H4 (cell line): ENCODE measurements at places on chromosomes 11 and 22. TPM values are rescaled to one million over a fixed set of nuclear protein-coding genes. Genes with fewer than 3 reads are reported as not detected.
A peak's percentile ranks its signal among the peaks of the same experiment; 100 is the strongest.

MAP6 gene
- not detected in 2 replicates for total RNA-seq

OR8G5 gene
- not detected in 2 replicates for total RNA-seq

GRCh38 chr11:96061730-96062129, 137.8 kb upstream of the MTMR2 start:
- no peak for DNase-seq

DNA sequence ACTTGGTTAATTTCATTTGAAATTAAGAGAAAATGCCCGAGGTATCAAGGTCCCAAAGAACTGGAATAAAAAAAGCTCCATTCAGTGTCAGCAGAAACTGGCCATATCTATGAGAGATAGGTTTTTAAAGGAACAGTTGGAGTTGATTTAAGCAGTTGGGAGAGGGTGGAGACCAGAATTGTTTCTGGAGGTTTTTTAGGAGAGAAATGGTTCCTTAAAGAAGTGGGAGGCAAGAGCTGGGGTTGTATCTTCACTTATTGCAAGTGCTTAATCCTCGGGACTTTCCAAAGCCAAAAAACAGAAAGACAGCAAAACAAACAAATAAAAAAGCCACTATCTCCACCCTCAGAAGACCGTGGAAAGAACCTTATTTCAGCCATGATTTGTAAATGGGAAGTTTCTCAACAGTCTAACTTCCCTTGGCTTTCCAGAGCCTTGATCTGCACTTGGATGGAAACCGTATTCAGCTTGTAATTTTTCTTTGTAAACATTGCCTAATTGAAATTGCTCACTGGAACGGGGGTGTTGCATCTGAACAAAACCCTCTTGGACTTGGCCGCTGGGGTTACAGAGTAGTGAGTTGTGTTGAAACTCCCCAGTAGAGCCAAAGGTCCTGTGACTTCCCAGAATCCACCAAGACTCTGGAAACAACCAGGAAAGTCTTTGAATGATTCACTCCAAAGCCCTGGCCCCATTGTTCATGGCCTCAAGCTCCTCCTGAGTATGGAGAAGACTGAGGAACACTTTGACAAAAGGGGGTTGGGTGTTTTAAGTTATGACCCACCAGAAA, 115.6 kb downstream of the SLC1A2 start:
- peak; percentile 92 for DNase-seq

DNA sequence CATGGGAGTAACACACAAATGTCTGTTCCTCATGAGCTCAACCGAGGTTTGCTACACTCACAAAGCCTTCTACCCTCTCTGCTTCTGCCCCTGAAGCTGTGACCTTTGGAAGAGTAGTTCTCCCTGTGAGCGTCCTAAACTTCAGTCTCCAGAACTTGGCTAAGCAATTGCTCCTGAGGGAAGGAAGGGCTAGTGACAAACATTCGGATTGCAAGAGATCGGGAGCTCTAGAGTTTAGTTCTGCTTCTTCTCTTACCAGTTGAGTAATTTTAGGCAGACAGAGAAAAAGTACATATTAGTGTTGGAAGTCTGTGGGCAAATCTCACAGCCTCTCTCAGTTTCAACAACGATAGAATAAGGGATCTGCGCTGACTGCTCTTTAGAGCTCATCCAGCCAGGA, 27.3 kb upstream of the ELF5 start:
- DNase-seq = no peak

TSSK2 gene
- not detected in 2 replicates for total RNA-seq

LRP5 gene
- total RNA-seq = 14.1 and 22.7 TPM in 2 replicates

DNA sequence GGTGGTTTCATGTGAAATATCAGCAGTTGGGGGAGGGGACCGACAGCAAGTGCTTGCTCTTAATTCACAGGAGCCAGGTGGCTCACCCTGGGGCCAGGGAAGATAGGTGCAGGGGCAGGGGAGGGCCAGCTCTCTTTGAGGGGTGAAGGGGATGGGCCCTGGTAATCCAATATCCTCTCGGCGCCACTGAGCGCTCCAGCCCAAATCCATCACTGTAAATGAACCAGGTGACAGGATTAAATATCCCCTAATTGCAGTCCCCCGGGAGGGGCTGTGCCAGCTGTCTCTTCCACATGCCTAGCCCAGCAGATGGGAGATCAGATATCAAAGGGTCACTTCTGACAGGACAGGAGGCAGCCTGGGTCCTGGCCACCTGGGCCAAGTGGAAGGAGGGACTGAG, 531.8 kb upstream of the CADM1 start:
- no peak for DNase-seq

GRCh38 chr11:45754261-45754709, 50.7 kb upstream of the SLC35C1 start:
- DNase-seq = no peak

MMP10 gene
- total RNA-seq = 0.33 TPM in 1 of 2 replicates, not detected in the other

- no peak for DNase-seq
These were observed 53.9 kb downstream of the MN1 start for GRCh38 chr22:27747396-27748221.

DNA sequence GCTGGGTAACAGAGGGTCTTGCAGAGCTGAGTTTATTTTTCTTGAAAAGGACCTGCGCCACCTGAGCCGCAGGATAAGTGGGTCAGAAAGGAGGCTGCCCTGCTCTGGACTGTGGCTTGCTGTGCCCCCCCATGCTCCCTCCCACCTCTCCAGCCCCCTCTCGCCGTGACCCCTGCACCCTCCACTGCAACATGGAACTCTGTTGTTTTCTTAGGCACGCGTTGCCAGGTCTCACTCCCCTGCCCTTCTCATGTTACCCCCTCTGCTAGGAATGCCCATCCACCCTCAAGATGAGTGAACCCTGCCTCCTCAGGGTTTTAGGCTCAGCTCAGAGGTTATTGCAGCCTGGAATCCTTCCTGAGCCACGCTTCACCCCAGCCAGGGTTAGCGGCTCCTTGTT, 10.8 kb downstream of the ETS1 start:
- no peak for DNase-seq

- DNase-seq = no peak
These were observed 47.6 kb upstream of the MYO18B start for GRCh38 chr22:25694196-25694907.

OR51E2 gene
- total RNA-seq = 0.37 and 1.2 TPM in 2 replicates

TP53AIP1 gene
- total RNA-seq = not detected in 2 replicates

GRCh38 chr11:123056835-123057491, 5.0 kb downstream of the HSPA8 start:
- no peak for DNase-seq

DNA sequence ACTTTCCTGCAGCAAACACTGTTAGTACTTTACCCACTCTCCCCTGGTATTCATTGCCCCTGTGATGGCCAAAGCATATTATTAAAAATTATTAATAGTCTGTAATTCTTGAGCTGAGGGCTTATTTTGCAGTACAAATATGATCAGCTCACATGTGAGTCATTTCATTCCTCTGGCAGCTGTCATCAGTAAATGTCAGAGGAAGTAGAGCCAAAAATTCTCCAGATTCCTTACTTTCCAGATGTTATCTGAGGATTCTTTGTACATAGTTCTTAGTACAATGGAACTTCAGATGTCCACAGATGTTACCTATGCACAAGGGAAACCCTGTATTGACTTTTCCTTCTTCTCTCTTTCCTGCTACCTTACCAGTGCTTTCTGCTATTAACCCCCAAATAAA, 12.5 kb downstream of the OR5B3 start:
- no peak for DNase-seq

DNA sequence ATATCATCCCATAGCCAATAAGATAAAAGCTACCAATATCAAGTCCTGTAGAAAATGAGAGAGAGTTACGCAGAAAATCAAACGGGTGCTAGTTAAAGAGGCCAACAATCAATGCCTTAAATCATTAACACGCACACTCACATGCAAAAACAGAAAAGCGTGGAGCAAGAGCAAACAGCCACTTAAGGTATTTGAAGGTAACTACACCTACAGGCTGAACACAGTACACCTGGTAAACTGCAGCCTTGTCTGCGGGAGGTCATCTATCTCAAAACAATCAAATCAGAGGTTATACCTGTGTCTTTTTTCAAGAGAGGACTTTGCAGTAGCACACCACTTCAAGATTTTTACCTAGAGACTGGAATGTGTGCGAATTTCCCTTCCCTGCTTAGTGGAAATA, 23.6 kb downstream of the SLC35F2 start:
- no peak for DNase-seq

TTC36 gene
- 0.19 TPM in 1 of 2 replicates, not detected in the other for total RNA-seq

RBMXL2 gene
- total RNA-seq = not detected in 2 replicates

CTTN gene
- 118 and 177 TPM in 2 replicates for total RNA-seq

DNA sequence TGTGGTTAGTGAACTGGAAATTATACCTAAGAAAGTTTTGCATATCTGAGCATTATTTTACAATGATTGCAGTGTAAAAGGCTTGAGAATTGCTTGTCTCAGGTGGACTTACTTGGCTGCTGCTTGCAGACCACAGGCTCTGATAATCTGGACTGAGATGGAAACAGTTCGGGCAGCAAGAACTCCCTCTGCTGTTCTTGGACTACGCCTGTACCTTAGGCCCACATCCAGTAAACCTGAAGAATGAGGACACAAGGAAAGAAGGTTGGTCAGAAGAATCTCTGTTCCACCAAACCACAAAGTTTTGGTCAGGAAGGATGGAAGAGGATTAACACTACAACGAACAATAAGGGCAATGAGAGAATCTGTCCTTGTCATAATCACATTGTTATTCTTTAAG, 80.1 kb downstream of the C2CD3 start:
- DNase-seq = no peak

CECR2 gene
- 0.06 and 0.21 TPM in 2 replicates for total RNA-seq

DNA sequence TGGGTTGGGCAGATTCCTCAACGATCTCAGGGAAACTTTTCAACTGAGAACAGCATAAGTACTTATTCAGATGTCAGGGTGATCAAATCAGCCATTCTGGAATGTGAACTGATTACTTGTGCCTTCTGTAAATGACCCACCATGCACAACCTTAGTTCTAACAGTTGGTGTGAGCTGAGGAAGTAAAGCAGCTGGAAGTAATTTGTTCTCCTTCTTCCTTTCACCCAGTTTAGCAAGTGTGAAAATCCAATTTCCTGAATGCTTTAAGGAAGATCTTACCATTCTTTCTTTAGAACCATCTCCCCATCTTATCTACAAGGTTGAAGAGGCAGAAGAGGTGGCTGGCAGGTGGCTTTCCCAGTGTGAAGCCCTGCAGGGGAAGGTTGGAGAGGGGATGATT, 781.6 kb downstream of the ETS1 start:
- no peak for DNase-seq

DNA sequence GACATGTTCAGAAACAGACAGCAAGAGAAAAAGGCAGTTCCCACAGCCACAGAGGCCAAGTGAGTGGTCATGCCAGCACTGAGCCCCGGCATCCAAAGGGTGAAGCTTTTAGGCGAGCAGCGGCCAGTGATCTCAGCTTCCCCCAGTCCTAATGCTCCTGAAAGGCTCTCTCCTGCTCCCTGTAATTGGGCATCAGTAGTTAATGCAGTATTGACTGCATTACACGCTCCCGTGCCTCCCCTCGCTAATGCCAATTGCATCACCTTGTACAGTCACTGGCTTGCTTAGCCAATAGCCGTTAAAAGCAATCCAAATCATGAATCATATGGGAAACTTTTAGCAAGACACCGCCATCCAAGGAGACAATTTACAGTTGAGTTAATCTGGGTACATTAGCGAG, 4.9 kb downstream of the LMO1 start:
- peak; percentile 57 for DNase-seq

GAL3ST3 gene
- total RNA-seq = not detected in 2 replicates

TCN2 gene
- total RNA-seq = 6.1 and 7.6 TPM in 2 replicates

TSPAN18 gene
- 0.83 TPM in 1 of 2 replicates, not detected in the other for total RNA-seq

ARL14EP gene
- 23.2 and 27.4 TPM in 2 replicates for total RNA-seq

POTEH gene
- 0.12 and 1.2 TPM in 2 replicates for total RNA-seq

GRCh38 chr11:70643642-70644041, 245.3 kb downstream of the CTTN start:
- no peak for DNase-seq

- DNase-seq = peak; percentile 96
These were observed at the start of gene CADM1 for GRCh38 chr11:115504276-115505158. TSS of gene CADM1 (minus strand) at chr11:115504415.

RAC2 gene
- total RNA-seq = 15.5 and 20.9 TPM in 2 replicates

DNA sequence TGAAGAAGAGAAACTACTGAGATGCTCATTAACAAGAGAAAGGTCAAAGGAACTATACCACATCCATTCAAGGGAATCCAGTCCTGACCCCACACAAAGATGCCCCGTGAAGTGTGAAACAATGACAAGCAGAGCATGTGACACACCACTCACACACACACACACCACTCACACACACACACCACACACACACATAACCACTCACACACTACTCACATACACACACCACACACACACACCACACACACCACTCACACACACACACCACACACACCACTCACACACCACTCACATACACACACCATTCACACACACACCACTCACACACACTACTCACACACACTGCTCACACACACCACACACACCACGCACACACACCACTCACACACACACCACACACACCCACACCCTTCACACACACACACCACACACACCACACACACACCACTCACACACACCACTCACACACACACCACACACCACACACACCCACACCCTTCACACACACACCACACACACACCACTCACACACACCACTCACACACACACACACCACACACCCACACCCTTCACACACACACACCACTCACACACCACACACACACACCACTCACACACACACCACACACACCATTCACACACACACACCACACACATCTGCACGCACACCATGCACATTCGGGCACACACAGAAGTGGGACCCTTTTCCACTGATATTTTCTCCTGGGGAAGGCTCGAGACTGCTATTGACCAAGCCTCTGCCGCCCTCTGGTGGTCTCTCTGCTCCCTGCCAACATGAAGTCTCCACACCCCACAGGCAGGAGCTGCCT, 32.0 kb upstream of the COMT start:
- peak; percentile 46 for DNase-seq

DNA sequence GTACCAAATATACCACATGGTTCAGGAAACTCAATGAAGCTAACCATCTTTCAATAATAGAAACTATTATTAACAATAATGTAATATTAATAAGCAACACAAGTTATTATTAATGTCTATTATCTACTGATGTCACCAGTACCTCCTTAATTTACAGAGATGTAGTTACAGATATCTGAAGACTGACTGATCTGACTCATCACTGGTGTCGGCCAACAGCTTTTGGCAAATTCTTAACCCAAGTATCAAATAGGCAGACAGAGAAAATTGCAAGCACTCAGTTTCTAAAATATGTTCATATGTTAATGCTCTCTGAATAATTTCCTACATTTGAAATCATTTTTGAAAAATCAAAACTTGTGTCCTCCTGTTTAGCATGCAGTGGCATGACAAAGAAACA, 100.4 kb upstream of the DDI1 start:
- no peak for DNase-seq

WBP2NL gene
- not detected in 2 replicates for total RNA-seq

OR5B2 gene
- not detected in 2 replicates for total RNA-seq

GRCh38 chr11:74249496-74249895, 61.9 kb downstream of the P4HA3 start:
- no peak for DNase-seq

- no peak for DNase-seq
These were observed 133.0 kb downstream of the SWAP70 start for GRCh38 chr11:9796854-9797253.

DNA sequence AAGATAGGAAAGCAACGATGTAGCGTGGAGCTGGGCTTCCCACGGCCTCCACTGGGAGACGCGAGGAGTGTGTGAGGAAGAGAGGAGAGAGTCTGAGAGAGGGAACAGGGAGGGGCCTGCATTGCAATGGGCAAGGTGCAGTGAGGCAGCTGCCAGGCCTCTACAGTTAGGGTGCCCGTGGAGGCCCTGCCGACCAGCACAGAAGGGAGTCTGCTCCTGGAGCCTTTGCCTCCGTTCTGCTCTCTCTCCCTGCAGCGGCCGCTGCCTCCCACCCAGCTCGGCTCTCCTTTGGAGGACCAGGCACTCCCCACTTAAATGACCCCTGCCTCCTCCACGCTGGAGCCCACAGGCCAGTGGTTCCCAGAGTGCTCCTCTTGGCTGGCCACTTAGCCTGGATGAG, 181.7 kb downstream of the EFCAB6 start:
- DNase-seq = no peak
